ENCODE measurements at places on chromosomes 11 and 22. TPM values are rescaled to one million over a fixed set of nuclear protein-coding genes. Genes with fewer than 3 reads are reported as not detected.

DDB1 gene
- total RNA-seq, result 111 TPM

SMTN gene
- 256 TPM for total RNA-seq

CASP5 gene
- total RNA-seq, result not detected

GPR137 gene
- total RNA-seq, result 28.5 TPM

LDHAL6A gene
- total RNA-seq, result not detected

PRDX5 gene
- total RNA-seq, result 417 TPM

PARVG gene
- total RNA-seq, result 3.5 TPM

SPON1 gene
- 3.0 TPM for total RNA-seq

ZNF280A gene
- not detected for total RNA-seq

TRIM6 gene
- 0.91 TPM for total RNA-seq

C11orf65 gene
- 0.56 TPM for total RNA-seq
